ENCODE measurements at places on chromosomes 5 and 9.
A peak's percentile ranks its signal among the peaks of the same experiment; 100 is the strongest.

DNA sequence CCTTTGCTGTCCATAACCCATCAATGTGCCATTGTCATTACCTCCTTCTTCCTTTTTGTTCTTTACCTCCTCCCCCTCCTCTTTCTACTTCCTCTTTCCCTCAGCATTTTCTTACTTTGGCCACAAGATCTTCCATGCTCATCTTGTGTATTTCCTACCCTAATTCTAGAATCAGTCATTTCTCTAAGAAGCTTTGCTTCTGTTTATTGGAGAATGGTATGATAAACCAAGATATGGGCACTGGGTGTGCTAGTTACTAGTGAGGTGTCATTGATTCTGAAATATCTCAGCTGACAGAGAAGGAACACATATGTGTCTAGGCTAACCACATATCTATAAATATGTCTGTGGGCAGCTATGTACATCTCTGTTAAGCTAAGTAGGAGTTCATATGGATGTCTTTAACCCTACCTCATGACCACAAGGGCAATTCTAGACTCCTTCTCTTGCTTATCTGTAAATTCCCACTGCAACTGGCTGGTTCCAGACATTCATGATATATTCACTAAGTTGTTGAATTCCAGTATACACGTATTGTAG, 2051.3 kb upstream of the CDH9 start:
- no peak for DNase-seq

DNA sequence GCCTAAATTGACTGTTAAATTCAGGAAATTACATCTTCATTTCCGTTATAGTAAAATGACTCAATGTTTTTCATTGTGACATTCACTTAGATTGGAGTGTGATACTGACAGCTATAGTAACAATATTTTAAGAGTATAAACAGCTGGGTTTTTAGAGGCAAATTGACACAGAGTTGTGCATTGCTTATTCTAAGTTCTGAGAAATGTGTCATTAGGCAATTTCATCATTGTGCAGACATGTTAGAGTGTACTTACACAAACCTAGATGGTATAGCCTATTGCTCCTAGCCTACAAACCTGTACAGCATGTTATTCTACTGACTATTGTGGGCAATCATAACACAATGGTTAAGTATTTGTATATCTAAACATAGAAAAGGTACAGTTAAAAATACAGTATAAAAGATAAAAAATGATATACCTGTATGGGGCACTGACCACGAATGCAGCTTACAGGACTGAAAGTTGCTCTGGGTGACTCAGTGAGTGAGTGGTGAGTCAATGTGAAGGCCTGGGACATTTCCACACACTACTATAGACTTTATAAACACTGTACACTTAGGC, 132.7 kb downstream of the PDE4D start:
- DNase-seq: no peak

DNA sequence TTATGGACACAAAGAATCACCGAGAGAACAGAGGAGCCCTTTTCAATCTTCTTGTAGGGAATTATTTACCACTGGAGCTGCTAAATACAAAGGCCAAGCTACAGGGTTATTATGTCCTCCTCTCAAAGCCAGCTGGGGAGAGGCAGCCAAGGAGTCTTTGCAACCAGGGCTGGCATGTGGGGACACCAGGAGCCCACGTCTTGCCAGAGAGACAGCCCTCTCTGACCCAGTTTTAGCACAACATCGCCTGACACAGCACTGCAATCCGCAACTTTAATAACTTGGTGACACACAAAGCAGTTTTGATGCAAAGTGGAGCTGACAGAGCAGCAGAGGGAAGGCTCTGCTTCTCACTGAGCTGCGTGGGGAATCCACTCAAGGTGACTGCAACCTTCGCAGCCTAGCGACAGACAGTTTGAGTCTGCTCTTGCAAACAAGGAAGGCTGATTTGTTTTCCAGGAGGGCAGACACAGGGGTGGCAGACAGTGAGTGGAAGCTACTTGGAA, 33.6 kb downstream of the TLR4 start:
- DNase-seq: no peak

- DNase-seq: peak; percentile 33
Observed at GRCh38 chr5:169416583-169417196, 115.8 kb upstream of the SLIT3 start.

GRCh38 chr5:53944981-53945380, 365.4 kb downstream of the ARL15 start:
- DNase-seq: no peak

GRCh38 chr5:55071413-55071812, 31.0 kb upstream of the GZMA start:
- DNase-seq: no peak

- DNase-seq: no peak
Observed at GRCh38 chr9:108056084-108056804, 566.7 kb upstream of the KLF4 start.

- DNase-seq: no peak
Observed at GRCh38 chr9:71349218-71349617, 227.8 kb upstream of the TRPM3 start.

DNA sequence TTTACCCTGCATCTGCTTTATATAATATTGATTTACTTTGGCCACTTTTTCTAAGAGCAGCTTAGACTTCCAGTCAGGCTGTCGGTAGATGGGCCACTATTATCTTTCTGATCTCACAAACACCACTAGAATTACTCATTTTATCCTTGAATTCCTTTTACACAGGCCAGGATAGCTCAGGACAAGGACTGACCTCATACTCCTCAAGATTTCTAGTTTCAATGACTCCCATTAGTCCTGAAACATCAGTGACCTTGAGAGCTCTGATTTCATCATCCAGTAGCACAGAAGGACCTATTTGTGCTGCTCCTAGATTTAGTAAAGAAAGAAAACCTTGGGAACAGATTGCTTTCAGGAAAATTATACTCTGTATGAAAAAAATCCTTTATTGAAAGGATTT, 727.9 kb upstream of the PTPRD start:
- DNase-seq: no peak

DNA sequence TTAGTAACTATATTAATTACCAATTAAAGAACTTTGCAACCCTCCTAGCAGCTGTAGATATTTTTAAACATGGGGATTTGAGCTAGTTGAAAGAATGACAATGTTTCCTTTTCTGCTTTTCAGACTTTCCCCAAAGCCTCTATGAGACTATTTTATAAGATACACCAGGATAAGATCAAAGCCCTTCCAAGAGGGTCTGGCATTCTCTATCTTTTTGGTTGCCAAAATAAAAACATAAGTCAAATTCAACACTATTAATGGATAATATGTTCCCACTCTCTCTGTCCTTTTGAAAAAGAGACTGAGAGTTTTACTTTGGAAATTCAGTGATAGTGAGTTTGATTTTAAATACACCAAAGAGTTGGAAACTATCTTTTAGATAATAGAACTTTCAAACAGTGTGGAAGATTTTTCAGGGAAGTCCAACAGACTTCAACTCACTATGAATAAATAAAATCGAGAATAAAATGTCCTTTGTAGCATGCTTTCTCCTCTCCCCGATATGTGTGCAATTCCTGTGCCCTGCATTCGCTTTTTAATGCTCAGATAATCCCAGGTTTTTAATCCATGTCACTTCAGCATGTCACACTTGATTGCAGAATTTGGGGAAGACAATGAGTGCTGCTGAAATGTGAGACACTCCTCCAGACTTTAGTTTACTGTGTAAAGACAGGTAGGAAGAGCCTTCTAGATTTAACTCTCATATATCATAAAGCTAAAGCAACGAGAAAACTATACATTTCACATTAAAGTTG, 1095.7 kb upstream of the DMAC1 start:
- DNase-seq: no peak

- no peak for DNase-seq
Observed at GRCh38 chr5:139671096-139671841, 23.1 kb downstream of the CXXC5 start.

DNA sequence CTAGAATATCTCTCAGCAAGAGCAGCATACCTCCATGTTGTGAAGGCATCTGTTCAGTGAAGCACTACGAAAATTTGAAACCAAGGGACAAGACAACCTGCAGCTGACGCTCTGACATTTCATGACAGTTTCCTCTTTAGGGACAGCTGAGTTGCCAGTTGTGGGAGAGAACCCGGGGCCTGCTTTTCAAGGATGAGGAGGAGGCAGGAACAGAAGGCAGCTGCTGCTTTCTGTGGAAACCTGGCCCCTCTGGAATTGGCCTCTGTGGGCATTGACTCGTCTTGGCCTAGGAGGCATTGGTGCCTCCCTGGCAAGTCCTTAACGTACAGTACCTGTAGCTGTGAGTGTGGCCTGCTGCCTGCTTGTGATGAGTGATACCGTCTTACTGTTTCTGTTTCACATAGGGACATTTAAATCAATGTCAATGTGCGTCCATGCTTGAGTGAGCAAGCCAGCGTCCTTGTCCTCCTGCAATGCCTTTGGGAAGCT, 21.6 kb downstream of the SLC46A2 start:
- DNase-seq: no peak

- DNase-seq: no peak
Observed at GRCh38 chr5:155728857-155729683, 597.9 kb upstream of the SGCD start.

DNA sequence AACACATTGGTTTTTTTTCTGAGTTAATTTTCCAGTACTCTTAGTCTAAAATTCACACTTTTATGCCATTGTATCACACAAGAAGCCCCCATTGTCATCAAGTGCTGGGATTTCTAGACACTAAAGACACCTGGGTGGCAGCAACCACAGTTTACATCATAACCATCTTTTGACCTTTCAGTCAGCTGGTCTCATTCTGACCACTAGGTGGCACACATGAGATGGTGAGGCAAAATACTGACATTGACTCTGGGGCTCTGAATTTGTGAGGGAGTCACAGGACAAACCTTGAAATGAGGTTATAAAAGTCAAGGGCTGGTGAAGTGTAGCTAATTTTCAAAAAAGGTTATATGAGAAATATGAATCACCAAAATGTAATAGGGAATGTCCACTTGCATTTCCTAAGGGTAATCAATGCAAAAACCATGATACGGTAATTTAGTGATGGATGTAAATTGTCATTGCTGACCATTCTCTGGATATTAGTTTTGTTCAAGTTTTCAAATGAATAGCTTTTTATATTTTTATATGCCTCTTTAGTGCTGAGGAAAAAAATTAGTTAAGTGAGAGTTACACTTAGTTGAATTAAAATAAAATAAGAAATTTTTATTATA, 229.4 kb downstream of the DMAC1 start:
- peak; percentile 53 for DNase-seq

DNA sequence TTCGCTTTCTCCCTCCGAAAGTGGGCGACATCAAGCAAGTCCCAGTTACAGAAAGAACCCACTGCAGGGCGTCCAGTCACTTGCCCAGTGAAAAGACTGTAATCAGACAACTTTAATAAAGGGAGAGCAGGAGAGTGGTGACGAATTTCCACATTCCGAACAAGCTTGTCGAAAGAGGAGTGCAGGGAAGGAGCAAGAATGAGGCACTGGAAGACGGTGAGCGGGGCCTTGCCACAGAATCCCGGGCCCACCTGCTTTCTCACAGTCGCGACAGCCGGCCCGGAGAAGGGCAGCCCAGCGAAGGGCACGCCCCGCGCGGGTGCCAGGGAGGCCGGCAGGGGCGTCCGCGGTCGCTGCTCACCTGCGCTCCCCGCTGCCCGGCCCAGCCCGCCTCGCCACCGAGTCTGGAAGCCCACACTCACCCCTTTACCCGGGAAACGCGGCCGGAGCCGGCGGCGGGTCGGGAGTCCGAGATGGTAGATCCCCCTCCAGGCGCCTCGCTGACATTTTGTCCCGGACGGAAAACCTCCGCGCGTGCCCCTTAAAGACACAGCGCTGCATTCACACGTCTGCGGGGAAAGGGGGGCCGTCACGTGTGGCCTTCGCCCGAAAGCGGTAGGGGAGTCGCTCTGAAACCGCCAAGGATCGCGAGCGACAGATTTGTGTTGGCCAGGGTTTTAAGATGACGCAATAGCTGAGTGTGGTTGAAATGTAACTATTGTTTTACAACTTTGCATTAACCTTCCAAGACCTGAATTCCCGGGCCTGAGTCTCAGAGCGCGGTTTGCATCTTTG, at the start of gene ZBED3:
TSS of gene ZBED3 (minus strand) at position 597 of the 795 bp plus-strand sequence. CDS start 9,407 bp downstream, outside the sequence.
- peak; percentile 27 for DNase-seq

DNA sequence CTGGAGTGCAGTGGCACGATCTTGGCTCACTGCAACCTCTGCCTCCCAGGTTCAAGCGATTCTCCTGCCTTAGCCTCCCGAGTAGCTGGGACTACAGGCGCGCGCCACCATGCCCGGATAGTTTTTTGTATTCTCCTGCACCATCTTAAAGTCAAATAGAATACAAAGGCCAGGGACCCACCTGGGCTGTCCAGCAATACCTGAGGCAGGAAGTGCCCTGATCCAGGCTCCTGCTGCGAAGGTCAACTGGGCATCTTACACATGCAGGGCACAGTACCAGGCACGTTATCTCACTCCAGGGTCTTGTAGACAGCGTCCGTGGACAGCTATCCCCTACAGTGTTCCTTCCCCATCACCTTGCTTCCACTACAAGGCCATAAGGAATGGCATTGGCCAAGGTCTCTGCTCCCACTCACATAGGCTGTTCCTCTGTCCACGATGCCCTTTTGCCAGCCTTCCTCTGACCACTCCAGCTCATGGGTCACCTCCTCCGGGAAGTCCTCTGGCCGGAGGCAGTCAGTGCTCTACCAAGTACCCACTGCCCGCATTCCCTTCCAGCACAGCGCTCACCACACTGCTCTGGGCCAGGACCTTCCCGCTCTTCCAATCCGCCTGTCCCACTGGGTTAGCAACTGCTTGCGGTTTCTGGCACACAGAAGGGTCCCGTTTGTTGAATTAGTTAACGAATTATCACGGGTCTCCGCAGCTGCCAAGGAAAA, 978 bp downstream of the P4HA2 start:
- DNase-seq: no peak

DNA sequence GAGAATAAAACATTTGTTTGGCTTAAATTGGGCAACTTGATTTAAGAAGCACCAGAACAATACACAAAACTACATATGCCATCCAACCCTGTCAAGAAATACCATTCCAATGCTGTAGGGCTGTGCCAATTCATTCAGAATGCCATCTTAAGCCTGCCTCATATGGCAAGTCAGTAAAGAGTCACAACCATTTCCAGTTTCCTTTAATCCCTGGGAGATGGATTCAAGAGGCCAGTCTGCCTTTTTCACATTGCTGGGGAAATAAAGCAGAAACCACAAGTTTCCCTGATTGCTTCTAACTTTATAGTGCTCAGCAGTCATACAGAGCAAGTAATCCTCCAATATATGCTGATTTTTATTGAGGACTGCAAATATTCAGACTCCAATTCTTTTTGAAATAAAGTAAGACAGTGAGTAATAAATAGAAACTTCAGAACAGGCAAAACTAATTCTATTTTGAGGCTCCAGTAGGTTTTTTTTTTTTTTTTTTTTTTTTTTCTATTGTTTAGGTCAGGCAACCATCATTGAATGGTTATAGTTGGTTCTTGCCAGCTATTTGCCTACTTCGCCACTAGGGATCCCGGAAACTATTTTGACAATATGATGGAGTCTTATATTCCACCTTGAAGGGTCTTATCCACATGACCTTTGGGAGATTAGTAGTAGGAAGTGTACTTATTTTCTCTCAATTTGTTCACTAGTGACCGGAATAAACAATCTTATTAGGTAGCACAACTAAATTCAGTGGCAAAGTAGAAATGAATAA, 400.9 kb upstream of the MEF2C start:
- DNase-seq: no peak

DNA sequence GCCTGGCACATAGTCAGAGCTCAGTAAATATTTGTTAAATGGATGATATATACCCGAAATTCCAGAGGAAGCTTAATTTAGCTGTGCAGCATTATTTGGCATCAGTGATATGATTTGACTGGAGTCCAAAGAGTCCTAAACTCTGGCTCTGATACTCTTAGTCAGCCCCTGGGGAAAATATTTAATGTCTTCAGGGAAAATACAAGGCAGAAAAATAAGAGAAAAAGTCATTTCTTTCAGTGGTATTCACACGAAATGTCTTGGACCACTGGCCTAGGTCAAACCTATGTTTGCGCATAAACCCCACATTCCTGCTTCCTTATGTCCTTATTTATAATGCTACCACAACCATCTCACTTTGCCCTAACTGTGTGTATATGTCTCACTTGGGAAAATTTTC, 23.8 kb downstream of the GLRA1 start:
- no peak for DNase-seq
